Activated CD8-positive, alpha-beta T cell treated with anti-CD3 and anti-CD28 coated beads for 36 hours (primary cell): ENCODE measurements at places on chromosomes 6 and 20. TPM values are rescaled to one million over a fixed set of nuclear protein-coding genes. Genes with fewer than 3 reads are reported as not detected.
A peak's percentile ranks its signal among the peaks of the same experiment; 100 is the strongest.

The SLC12A5 gene
- not detected for total RNA-seq

- DNase-seq: no peak
Observed at GRCh38 chr6:157637941-157638662, 184.9 kb upstream of the SNX9 start.

DNA sequence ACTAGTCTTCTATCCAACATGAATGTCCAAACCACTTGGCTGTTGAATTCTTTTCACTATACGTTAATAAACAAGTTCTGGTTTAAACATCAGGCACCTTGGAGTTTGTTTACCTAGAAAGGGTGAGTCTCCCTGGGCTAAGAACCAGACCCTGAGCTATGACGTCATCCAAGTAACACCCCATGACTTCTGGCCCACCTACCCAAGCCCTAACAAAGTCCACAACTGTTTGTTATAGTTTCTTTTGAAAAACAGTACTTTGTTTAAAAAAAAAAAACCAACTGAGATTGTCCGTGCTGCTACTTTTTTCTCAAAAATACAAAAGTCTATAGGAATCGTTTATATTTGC is 146.9 kb upstream of the BEND6 start:
- DNase-seq: no peak

GRCh38 chr6:85810558-85810957 is 167.9 kb upstream of the SYNCRIP start:
- no peak for DNase-seq

DNA sequence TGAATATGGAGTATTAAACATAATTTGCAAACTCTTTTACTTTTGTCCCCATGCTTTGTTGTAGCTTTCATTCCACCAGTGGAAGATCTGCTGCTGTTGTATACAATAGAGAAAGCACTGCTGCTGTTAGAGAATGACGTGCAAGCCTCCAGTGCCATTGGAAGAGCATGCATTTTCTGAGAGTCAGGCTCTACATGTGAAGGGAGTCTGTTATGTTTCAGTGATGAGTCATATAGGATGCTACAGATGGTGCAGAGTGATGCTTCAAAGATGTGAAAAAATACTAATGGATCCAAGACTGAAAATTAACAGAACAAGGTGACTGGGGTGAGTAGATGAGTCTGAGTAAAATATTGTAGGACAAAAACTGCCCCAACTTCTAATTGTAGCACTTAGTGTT is 22.4 kb upstream of the BACH2 start:
- DNase-seq: peak; percentile 23
